ENCODE measurements at places on chromosomes 12 and 14.

GRCh38 chr14:33347796-33348195 lies 409.1 kb downstream of the NPAS3 start:
- DNase-seq: no peak

DNA sequence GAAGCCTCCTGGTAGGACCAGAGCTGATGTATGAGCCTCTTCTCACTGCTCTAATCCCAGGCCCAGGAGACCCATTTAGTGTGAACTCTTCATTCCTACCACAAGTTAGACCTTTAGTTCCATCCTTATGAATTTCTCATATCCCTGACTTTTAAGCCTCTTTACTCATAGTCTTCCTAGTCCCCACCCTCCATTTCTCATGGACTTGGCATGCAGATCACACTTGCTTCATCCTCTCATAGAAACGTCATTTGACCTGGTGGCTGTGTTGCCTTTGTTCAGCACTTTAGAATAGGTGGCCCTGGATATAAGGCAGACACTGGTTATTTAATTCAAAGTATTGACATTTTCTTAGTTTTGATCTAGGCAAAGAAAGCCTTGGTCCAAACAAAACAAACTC lies 99.5 kb downstream of the SLC16A7 start:
- DNase-seq: no peak

GRCh38 chr12:97801471-97802059 lies 339.0 kb downstream of the RMST start:
- no peak for DNase-seq

- DNase-seq: no peak
Measured at GRCh38 chr12:70895956-70896355, 24.6 kb downstream of the PTPRR start.

- DNase-seq: no peak
Measured at GRCh38 chr12:93319523-93320050, 58.1 kb upstream of the NUDT4 start.

- no peak for DNase-seq
Measured at GRCh38 chr14:79820866-79821535, 390.3 kb downstream of the DIO2 start.
